ENCODE measurements at places on chromosomes 1 and 21. TPM values are rescaled to one million over a fixed set of nuclear protein-coding genes. Genes with fewer than 3 reads are reported as not detected.

Gene OR2T11
- total RNA-seq = not detected

Gene TNFAIP8L2
- total RNA-seq = 5.7 TPM

Gene TNFRSF14
- total RNA-seq = 59.5 TPM

Gene ASPM
- 0.57 TPM for total RNA-seq

Gene ISG15
- 20.0 TPM for total RNA-seq
